ENCODE measurements at places on chromosomes 7 and 10.

GRCh38 chr7:96824686-96825085 is 115.0 kb upstream of the SEM1 start:
- DNase-seq: no peak

- no peak for DNase-seq
These were observed 302.2 kb downstream of the PTPRN2 start for GRCh38 chr7:158285383-158285770.

GRCh38 chr7:131255242-131255641 is 72.4 kb upstream of the MKLN1 start:
- no peak for DNase-seq

DNA sequence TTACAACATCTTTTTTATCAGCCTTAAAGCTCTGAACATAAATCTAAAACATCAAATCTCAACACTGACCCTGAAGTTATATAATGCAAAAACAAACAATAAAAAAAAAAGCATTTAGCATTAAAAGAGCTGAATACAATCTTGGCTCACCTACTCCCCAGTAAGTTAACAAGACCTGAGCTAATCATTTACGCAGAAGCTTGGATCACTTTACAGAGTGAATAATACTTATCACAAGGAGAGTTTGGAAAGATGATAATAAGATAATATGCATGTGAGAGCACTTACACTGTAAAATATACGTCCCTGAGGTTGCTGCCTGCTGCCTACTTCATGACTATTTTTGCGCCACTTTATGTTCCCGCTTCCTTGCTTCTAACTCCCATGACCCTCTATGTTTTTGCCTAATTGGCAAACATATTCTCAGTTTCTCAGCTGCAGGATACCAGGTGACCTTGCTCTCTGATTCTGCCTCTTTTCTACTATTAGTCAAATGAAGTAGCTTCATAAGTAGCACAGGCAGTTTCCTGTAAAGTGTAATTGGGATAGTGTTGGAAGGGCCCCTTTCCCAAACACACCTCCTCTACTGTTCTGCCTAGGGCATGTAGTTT is 333.6 kb downstream of the LRRTM3 start:
- no peak for DNase-seq

- DNase-seq: no peak
These were observed 331.3 kb downstream of the PLXNA4 start for GRCh38 chr7:132244903-132245480.

GRCh38 chr7:32458025-32458424 is 32.2 kb downstream of the LSM5 start:
- DNase-seq: no peak

DNA sequence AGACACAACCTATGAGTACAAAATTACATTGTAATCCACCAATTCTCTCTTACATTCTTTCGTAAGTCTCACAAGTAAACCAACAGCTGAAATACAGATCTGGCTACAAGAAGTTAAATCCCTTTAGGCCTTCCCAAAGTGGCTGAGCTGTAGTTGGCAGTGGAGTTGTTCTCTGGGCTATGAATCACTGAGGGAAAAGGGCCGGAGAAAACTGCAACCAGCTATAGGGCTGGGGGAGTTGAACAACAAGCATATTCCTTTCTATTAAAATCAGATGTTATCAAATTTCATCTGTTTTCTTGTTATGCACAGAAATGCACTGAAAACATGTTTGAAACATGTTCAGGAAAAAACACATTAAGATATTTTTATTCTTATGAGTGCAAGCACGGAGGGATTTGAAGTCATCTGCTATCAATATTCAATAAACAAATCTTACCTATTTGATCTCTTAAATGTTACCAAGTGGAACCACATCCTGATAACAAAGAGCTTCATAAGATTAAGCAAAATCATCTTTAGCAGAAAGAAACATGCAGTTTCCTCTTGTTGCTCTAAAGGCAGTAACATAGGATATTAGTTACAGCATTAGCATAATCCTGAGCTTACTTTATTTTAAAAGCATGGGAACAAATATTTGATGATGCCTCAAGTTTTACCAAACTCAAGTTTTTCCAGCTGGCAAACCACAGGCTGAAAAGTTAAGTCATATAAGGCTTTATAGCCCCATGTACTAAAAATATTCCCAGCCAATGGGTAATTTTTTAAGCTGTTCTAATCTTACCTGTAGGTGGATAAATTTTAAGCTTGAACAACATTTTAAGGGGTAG is 212.7 kb downstream of the TAX1BP1 start:
- no peak for DNase-seq

GRCh38 chr7:91912494-91912893 is 28.2 kb upstream of the AKAP9 start:
- DNase-seq: no peak

DNA sequence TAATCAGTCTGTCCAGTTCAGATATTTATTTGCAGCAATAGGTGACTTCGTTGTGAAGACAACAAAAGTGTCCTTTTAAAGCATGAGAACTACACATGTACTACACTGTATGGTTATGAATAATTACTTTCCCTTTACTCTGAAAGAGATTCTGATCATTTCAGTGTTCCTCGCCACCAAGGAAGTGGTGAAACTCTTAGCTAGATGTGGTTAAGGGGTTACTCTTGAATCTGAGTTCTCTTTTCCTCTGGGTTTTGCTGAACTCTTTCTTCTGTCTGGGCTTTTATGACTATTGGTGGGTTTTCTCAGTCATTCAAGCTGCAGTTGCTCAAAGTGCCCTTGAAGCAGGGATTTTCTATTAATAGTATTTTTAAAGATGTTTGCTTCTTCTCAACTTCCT is 127.9 kb upstream of the SEM1 start:
- no peak for DNase-seq

- no peak for DNase-seq
These were observed 203.6 kb upstream of the AKR1E2 start for GRCh38 chr10:4622384-4622783.

DNA sequence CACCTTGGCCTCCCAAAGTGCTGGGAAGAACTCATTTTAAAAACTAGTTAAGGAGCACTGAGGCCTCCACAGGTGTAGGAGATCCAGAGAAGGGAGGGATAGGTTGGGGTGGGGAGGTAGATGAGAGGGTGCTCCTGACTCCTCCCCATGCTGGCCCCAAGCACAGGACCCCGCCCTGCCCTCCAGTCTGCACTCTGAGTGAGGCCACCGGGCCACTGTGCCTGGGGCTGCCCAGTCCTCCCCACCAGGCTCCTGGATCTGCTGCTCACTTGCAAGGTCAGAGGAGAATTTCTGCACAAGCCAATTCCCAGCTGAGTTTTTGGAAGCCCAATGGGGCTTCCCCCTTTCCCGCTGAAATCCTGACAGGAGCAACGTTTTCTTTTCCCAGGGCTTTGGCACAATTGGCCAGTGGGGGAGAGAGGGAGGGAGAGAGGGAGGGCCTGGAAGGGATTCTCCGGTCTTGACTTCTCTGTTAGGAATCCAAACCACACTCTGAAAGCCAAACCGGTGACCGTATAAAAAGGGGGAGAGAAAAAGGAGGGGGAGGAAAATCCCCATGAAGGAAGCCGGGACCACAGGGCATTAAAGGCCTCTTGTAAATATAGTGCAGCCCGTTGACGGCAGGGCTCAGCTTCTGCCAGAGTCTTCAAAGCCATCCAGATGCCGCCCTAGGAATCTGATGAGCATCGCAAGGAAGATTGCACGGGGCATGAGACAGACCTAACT is 116.2 kb downstream of the SH3PXD2A start:
- no peak for DNase-seq

DNA sequence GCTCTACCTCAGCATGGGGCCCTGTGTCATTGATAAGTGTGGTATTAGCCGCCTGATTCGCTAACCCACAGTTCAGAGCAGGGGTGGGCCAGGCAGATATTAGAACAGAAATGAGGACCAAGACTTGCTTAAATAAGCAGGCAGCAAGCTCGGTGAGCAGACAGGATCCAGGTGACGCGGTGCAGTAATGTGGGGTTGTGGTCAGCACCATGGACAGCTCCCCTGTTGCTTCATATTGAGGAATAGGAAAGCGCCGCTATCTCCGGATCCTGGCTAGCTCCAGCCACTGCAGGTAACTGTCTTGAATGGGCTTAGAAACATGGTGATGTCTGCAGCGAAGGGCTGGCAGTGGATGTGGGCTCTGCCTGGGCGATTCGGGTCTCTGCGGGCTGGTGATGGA is 51.3 kb upstream of the GPR26 start:
- peak; percentile 11 for DNase-seq

DNA sequence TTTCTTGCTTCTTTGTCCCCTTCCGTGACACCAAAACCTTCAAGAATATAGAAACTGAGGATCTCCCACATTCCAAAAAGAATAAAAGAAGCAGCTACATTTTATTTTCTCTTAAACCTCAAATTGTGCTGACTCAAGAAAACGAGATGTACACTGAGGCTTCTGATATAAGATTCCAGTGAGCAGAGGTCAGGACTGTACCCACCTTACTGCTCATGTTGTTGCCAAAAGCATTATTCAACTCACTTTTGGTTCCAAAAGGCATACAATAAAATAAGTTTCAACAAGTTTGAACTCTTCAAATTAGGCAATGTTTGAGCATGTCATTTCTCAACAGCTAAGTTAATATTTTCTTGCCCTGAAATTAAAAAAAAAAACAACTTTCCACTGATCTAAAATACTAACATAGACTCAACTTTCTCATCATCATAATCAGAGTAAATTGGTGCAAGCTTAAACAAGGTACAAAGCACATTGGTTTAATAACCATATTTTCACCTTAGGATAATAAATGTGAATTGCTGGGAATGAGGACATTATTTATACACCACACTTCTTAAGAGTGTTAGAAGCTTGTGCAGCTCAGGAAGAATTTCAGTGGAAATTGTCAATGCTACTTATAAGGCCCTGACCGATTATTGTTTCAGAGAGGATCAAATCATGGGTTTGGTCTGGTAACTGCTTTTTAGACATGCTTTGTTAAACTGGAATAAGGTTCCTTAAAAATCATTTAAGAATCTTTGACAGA is 629.0 kb upstream of the IGFBP3 start:
- DNase-seq: no peak

- DNase-seq: no peak
These were observed 50.4 kb upstream of the MSMB start for GRCh38 chr10:46096446-46096845.

GRCh38 chr7:133539016-133539415 is 286.1 kb downstream of the EXOC4 start:
- DNase-seq: no peak

DNA sequence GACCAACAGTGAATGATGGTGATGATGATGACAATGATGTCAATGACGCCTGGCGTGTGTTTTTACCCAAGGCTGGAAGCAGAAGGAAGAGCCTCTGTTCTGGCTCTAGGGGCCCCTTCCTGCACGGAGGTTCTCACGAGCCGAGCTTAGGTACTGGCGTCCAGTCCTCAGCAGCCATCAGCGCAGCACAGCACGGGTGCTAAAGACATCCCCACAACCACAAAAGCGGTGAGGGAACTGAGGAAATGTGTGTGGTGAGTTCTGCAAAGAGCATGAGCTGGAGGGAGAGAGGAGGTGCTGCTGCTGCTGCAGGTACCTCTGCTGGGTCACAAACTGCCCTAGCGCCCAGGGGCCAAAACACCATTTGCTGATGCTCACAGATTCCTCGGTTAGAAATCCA is 81.6 kb downstream of the SFMBT2 start:
- DNase-seq: no peak

- DNase-seq: no peak
These were observed 2.4 kb upstream of the UBE3C start for GRCh38 chr7:157136372-157136771.

DNA sequence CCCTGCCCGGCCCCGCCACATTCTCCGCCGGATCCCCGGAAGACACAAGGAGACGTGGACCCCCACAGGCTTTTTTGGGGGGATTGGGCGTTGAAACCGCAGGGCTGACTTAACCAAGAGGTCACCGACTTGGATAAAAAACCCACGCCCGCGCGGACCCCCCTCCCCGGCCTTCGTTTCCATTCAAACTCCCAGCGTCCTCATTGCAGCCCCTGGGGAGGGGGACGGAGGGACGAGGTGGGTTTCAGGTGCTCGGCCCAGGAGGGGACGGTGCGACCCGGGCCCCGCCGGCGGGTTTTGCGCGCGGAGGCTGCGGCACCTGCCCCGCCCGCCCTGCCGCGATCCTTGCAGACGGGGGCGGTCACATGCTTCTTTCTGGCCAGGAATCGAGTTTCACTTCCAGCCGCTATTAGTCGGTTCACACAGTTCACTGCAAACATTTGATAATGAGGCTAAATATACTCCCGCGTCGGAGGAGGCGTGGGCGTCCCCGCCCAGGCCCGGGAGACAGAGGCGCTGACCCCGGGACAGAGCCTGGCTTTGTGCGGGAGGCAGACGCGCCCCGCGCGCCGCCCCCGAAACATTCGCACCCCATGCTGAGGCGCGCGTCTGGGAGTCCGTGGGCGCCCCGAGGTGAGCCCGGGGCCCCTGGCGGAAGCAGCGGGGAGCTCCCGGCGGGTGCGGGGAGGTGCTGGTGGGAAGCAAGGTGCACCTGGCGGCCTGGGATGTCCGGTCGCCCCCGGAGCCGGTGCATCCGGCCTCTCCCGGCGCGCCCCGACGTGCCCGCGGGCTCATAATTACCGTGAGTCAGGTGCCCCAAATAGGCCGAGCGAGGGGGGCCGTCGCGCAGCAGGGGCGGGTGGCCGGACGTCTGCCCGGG is 2.7 kb upstream of the PDGFA start:
- DNase-seq: no peak

DNA sequence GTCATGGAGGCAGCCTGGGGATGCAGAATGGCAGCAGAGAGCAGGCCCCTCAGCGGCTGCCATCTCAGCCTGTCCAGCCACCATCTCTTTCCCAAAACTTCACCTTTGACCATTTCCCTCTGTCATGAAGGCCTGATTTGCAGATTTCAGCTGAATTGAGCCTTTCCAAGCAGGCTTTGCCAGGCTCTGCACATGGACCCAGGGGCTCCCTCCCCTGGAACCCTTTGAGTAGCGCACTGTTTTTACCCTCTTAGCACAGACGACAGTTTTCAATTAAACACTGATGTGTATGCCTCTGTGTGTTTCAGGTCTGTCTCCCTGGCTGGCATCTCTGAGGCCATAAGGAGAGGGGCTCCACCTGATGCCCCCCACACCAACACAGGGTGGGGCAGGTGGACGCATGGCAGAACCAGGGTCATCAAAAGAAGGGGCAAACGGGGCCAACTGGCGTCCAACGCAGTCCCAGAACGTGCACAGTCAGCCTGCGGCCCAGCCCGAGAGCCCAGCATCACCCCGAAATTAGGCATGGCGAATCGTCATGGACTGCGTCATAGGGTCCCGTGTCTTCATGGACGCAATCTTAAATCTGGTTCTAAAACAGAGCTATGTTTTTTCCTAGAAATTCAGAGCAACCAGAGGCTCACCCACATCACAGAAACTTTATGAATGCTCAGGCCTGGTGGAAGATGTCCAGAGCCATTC is 185.0 kb upstream of the TCERG1L start:
- no peak for DNase-seq

- DNase-seq: no peak
These were observed 793.4 kb downstream of the NRG3 start for GRCh38 chr10:82668221-82668895.

All from T-helper 17 cell (primary cell).